ENCODE measurements at places on chromosomes 1 and 21. TPM values are rescaled to one million over a fixed set of nuclear protein-coding genes. Genes with fewer than 3 reads are reported as not detected.

Gene CLEC20A
- polyA plus RNA-seq, result not detected

Gene OR6N1
- polyA plus RNA-seq, result not detected

Gene RIPK4
- 72.4 TPM for polyA plus RNA-seq

Gene CTNNBIP1
- 242 TPM for polyA plus RNA-seq

Gene RASSF5
- polyA plus RNA-seq, result 27.3 TPM

Gene DIO1
- polyA plus RNA-seq, result 0.31 TPM

Gene ELAVL4
- 0.06 TPM for polyA plus RNA-seq

Gene OPRD1
- not detected for polyA plus RNA-seq

Gene HJV
- not detected for polyA plus RNA-seq

Gene BSND
- not detected for polyA plus RNA-seq

Gene CYP4A11
- polyA plus RNA-seq, result not detected

All from esophagus (tissue), 2 donors.